ENCODE measurements at places on chromosomes 16 and 17.
A peak's percentile ranks its signal among the peaks of the same experiment; 100 is the strongest.

- no peak for DNase-seq
Measured at GRCh38 chr17:43846963-43847371, at the start of gene CD300LG. Gene CD300LG, plus strand, starts transcription at chr17:43847176. Its CDS starts 41 bp downstream, at chr17:43847217.

GRCh38 chr16:22007509-22008214 lies at the start of gene MOSMO:
Gene MOSMO, plus strand, starts transcription at chr16:22008111. Its CDS starts 191 bp downstream, at chr16:22008302.
- peak; percentile 83 for DNase-seq

DNA sequence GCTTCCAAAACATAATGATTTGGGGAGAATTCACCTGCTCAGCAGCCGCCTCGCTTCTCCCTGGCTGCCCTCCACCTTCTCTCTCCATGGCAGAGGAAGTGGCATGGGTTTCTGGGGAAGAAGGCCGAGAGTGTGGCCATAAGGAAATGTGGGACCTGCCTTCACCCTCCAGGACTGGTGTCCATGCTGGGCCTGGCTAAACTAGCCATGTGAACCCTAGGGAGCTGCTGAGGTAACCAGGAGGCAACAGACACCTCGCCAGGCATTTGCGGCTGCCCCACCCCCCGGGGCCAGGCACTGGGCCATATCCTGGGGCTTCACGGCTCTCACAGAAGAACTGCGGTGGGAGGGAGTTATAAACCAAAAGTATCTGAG lies 9.9 kb upstream of the CMTM4 start:
- no peak for DNase-seq

- DNase-seq, result no peak
Measured at GRCh38 chr16:14489460-14489859, 140.6 kb downstream of the PARN start.

DNA sequence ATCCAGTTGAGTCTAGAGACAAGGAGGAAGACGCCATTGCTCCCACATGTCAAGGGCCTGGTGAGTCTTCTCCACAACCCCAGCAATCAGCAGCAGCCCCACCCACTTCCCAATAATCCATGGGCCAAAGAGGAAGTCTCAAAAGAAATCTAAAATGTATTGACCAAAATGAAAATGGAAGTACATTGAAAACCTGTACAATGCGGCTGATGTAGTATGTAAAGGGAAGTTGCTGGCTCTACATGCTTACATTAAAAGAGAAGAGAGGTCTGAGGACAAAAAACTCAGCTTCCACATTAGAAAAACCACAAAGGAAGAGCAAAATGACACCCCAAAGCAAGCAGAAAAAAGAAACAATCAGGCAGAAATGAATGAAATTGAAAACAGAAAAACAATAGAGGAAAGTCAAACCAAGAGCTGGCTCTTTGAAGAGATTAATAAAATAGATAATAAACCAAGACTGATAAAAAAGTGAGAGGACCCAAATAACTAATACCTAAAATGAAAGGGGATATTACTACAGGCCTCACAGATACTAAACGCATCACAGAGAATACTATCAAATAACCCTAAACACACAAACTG lies 100.6 kb upstream of the METRNL start:
- peak; percentile 30 for DNase-seq

DNA sequence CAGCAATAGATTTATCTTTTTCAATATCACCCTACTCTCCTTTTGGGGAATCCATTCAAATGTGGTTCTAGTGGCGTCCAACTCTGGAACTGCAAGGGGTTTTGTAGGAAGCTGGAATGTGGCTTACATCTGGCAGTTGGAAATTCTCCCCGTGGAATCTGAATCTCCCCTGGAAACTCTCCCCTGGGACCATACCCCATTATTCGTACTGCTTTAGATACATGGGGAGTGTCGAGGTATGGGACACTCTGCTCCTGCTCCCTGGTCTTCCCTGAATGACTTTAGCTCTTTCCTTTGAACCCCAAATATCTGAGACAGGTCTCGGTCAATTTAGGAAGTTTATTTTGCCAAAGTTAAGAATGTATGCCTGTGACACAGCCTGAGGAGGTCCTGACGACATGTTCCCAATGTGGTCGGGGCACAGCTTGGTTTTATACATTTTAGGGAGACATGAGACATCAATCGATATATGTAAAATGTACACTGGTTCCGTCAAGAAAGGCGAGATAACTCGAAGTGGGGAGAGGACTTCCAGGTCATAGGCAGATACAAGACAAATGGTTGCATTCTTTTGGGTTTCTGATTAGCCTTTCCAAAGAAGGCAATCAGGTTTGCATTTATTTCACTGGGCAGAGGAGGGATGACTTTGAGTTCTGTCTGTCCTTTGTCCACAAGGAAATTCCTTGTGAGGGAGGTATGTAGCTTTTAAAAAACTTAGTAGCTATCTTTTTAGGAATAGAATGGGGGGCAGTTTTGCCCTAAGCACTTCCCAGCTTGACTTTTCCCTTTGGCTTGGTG lies 89.1 kb upstream of the CORO6 start:
- DNase-seq, result no peak

GRCh38 chr16:11986521-11987057 lies 10.1 kb downstream of the SNX29 start:
- no peak for DNase-seq

Data from germinal center (tissue), 1 donor.